ENCODE measurements at places on chromosomes 2 and 18. TPM values are rescaled to one million over a fixed set of nuclear protein-coding genes. Genes with fewer than 3 reads are reported as not detected.
A peak's percentile ranks its signal among the peaks of the same experiment; 100 is the strongest.

- no peak overlapping the region for H3K4me3 ChIP-seq
- no peak for DNase-seq
- no peak overlapping the region for H3K27ac ChIP-seq
These were observed 248.1 kb upstream of the KLHL14 start for GRCh38 chr18:33020877-33021276.

The SIX2 gene
- 0.31 TPM for total RNA-seq

DNA sequence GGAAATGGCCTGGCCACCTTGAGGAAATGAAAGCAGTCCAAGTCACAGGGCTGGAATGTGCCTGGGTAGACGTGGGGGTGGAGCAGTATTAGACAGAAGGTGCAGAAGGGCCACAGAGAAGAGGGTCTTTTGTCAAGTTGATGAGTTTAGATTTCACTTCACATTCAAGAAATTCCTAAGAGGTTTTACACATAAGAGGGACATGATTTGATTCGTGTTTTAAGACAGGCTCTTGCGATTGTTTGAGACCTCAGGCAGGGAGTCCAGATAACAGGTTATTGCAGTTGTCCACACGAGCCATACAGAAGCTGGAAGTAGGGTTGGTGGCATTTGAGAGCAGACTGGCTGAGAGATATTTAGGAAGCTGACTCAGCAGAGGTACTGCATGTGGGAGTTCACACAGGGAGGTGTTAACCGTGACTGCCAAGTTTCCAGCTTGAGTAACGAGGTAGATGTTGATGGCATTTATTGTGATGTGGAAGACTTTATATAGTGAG, 64.6 kb downstream of the NEB start:
- no peaks in the 10 kb centered on the region for H3K27me3 ChIP-seq
- H3K4me1 ChIP-seq = peaks cover 23% of the 10 kb centered on the region
- peak; percentile 43 for DNase-seq
- H3K36me3 ChIP-seq = no peaks in the 10 kb centered on the region
- H3K27ac ChIP-seq = no peak overlapping the region
- H3K4me3 ChIP-seq = no peak overlapping the region

DNA sequence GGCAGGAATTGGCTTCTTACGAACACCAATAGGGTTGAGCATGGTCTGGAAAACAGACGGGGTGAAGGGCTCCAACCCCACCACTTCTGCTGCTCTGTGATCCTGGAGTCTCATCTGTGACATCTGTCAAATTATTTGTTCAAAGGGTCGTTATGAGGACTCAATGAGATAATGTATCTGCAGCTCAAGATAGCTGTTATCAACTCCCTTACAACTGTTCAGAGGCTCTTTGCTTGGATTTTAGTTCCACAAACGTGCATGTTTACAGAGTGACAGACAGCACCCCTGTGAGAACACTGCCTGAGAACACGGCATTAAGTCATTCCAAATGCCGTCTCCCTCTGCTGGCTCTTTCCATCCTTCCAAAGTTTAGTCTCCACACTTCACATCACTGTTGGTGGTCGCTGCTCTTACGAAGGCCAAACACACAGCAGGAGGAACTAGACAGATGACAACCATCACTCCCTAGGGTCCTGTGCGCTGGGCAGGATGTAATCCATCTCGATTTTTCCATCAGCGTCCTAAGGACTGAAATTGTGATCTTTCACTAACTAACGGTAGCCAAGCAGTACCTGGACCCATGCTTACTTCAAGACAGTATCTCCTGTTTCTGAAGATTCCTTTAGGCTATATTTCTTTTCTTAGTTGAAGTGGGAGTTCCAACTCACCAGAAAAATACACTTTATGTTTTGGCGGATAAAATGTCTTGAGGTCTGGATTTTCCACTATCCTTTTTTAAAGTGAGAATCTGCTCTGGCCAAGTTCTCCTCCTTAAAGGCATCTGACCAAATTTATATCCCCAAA, 220.3 kb downstream of the ANAPC1 start:
- DNase-seq = no peak
- no peaks in the 10 kb centered on the region for H3K36me3 ChIP-seq
- no peak overlapping the region for H3K4me3 ChIP-seq
- no peaks in the 10 kb centered on the region for H3K4me1 ChIP-seq
- no peaks in the 10 kb centered on the region for H3K27me3 ChIP-seq
- H3K27ac ChIP-seq = no peak overlapping the region

GRCh38 chr2:81523344-81523743, 1218.8 kb upstream of the LRRTM1 start:
- H3K4me1 ChIP-seq = no peaks in the 10 kb centered on the region
- no peaks in the 10 kb centered on the region for H3K27me3 ChIP-seq
- no peak overlapping the region for H3K4me3 ChIP-seq
- peak; percentile 36 for DNase-seq

DNA sequence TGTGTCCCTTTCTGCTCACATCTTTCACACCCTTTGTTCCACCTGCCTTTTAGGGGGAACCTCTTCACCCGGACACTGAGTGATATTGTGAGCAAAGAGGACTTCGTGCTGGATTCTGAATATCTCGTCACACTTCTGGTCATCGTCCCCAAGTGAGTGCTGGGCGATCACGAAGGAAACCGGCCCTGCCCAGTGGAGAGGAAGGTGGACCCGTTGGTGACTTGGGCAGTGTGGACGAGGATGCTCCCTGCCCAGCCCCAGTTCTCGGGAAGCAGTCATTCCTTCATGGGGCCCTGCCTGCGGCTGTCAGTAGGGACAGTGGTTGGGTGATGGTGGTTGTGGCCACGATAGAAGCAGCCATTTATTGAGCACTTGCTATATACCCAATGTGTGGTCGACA, 40.8 kb downstream of the PDIA6 start:
- peaks cover 5% of the 10 kb centered on the region for H3K4me1 ChIP-seq
- no peak overlapping the region for H3K4me3 ChIP-seq
- H3K36me3 ChIP-seq = no peaks in the 10 kb centered on the region
- H3K27me3 ChIP-seq = no peaks in the 10 kb centered on the region
- H3K27ac ChIP-seq = no peak overlapping the region

DNA sequence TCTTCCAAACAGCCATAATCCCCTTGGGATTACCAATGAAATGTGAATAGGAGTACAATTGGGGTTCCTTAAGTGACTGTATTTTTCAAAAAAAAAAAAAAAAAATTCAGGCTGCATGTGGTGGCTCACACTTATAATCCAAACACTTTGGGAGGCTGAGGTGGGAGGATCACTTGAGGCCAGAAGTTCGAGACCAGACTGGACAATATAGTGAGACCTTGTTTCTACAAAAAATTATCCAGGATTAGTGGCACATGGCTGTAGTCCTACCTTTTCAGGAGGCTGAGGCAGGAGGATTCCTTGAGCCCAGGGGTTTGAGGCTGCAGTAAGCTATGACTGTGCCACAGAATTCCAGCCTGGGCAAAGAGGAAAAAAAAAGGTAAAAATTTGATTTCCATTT, 189.6 kb upstream of the GATA6 start:
- DNase-seq = no peak
- peaks cover 14% of the 10 kb centered on the region for H3K4me1 ChIP-seq
- no peaks in the 10 kb centered on the region for H3K27me3 ChIP-seq
- H3K36me3 ChIP-seq = no peaks in the 10 kb centered on the region

The AMER3 gene
- total RNA-seq = 0.49 TPM

DNA sequence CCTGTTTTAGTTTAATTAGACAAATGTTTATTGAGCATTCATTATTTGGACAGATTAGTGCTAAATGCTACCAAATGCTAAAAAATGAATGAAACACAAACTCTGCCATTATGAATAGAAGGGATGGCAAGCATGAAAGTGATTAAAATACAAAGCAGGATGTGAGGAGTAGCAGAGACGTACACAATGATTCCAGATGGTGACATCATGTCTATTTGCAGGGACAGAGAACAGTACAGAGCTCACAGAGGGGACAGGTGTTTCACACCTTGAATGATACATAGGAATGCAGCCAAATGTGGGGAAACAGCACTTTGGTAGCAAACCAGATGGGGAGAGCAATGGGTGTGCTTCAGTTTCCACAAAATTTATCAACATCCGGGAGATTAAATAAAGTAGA, 76.3 kb downstream of the CD226 start:
- DNase-seq = no peak
- no peak overlapping the region for H3K4me3 ChIP-seq
- H3K27me3 ChIP-seq = no peaks in the 10 kb centered on the region
- H3K27ac ChIP-seq = no peak overlapping the region

The SLC5A7 gene
- total RNA-seq = 0.17 TPM

DNA sequence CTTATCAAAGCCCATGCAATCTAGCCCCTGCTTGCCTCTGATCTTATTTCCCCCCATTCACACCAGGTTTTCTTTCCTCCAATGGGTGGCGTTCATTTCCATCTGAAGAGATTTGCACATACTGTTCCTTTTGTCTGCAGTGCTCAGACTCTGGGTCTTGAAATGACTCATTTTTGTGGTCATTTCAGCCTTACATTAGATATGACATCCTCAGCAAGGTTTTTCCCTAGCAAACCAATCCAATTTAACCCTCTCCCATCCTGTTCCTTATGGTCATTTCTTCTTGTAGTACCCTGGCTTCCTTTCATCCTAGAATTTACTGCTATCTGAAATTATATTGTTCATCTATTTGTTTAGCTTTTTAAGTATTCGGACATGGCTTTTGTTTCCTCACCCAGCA, 42.5 kb upstream of the SCN1A start:
- DNase-seq = no peak
- H3K27ac ChIP-seq = no peak overlapping the region
- H3K4me3 ChIP-seq = no peak overlapping the region
- no peaks in the 10 kb centered on the region for H3K27me3 ChIP-seq

The KIAA2012 gene
- 0.03 TPM for total RNA-seq

The TUBA3D gene
- not detected for total RNA-seq

DNA sequence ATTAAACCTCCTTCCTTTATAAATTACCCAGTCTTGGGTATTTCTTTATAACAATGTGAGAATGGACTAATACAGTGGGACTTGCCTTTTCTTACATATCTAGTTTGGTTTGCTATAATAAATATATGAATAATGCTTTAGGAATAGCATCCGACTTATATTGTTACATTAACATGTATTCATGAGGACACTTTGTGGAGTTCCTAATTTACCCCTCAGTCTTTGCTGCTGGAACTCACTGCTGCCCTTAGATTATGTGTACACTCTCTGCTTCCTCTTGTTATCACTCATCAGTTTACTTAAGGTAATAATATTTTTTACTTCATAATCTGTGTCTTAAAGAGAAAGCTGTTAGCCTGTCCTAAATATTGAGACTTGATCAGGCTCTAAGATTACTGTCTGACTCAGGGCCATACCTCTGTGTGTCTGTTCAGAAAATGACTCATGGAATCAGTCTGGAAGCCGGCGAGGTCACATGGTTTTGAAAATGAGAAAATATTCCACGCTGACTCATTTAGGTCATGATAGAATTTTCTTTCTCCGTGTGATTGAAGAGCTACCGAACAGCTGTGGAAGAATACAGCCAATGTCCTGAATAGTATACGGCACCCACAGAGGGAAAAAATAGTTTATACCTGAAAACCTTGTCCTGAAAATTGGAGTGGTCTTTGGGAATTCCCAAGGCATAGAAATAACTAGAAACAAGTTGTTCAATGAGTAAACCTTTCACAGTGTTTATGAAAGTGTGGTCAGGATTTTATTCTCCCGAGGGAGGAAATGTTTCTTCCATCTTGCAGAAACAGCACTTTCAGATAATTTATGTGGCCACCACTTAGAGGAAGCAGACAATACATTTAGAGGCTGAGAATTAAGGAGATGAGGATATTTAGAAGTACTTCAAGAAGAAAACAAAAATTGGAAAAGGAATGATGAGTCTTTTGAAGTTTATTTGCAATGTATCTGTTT, 156.4 kb downstream of the DSEL start:
- no peaks in the 10 kb centered on the region for H3K27me3 ChIP-seq
- DNase-seq = no peak
- no peak overlapping the region for H3K4me3 ChIP-seq

The CAVIN2 gene
- not detected for total RNA-seq

DNA sequence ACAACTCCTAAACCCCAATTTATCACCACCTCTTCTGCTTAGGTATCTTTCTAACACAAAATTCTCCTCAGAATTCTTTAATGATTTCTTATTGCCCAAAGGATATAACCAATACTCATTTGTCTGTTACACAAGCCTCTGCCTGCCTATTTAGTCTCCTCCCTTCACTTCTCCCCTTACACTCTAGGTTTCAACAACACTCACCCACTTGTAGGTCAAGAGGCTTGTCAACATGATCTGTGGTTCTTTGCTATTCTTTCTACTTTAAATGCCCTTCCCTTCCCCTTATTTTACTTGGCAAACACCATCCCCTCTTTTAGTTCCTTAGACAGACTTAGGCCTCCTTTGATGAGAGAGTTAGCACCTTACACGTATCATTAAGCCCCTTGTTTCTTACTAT, 69.0 kb upstream of the C2orf15 start:
- H3K27me3 ChIP-seq = no peaks in the 10 kb centered on the region
- H3K4me1 ChIP-seq = no peaks in the 10 kb centered on the region
- no peak overlapping the region for H3K4me3 ChIP-seq
- no peak overlapping the region for H3K27ac ChIP-seq

The SNRPD1 gene
- total RNA-seq = 35.7 TPM

DNA sequence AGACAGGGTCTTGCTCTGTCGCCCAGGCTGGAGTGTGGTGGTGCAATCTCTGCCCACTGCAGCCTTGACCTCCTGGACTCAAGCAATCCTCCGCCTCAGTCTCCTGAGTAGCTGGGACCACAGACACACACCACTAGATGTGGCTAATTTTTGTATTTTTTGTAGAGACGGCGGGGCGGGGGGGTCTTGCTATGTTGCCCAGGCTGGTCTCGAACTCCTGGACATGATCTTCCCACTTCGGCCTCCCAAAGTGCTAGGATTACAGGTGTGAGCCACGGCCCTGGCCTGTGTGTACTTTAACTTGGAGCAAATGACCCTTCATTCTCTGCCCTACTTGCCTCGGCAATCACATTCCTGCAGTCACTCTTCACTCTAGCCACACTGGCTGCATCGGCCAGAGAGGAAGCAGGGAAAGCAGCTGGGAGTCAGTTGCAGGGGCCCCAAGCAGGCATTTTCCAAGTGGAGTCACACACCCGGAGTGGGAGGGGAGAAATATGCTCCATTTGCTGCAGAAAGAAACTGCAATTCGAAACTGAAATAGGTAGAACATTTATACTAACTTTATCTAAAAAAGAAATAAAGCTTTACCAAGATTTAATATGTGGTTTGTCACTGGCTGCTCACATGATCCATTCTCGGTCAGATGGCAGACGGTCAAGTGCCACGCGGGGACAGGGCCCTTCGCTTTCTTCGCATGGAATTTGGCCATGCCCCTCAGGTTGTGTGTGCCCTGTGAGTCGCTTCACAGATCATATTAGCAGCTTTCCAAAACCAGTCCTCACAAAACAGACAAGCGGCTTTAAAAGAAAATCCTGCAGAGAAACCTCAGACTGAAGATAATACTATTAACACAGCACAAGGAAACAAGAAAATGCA, 37.1 kb downstream of the FAM161A start:
- H3K27ac ChIP-seq = no peak overlapping the region
- no peaks in the 10 kb centered on the region for H3K27me3 ChIP-seq
- no peaks in the 10 kb centered on the region for H3K4me1 ChIP-seq
- H3K36me3 ChIP-seq = no peaks in the 10 kb centered on the region
- H3K4me3 ChIP-seq = no peak overlapping the region
- DNase-seq = no peak

The CRYGD gene
- 3.4 TPM for total RNA-seq

The RGPD8 gene
- 4.9 TPM for total RNA-seq

GRCh38 chr2:178211943-178212342, 17.6 kb downstream of the OSBPL6 start:
- H3K36me3 ChIP-seq = no peaks in the 10 kb centered on the region

GRCh38 chr2:231286964-231287363, 88.5 kb downstream of the ARMC9 start:
- no peak overlapping the region for H3K4me3 ChIP-seq
- no peaks in the 10 kb centered on the region for H3K36me3 ChIP-seq
- H3K27me3 ChIP-seq = no peaks in the 10 kb centered on the region
- no peak overlapping the region for H3K27ac ChIP-seq
- DNase-seq = no peak
